ENCODE measurements at places on chromosomes 13 and 19. TPM values are rescaled to one million over a fixed set of nuclear protein-coding genes. Genes with fewer than 3 reads are reported as not detected.

The ZNF772 gene
- total RNA-seq: 13.0 TPM

- DNase-seq: peak; percentile 57
- H3K36me3 ChIP-seq: no peaks in the 10 kb centered on the region
- no peak overlapping the region for H3K27ac ChIP-seq
- H3K4me1 ChIP-seq: peaks cover 8% of the 10 kb centered on the region
- H3K27me3 ChIP-seq: no peaks in the 10 kb centered on the region
Measured at GRCh38 chr19:8324186-8325050, 3.1 kb downstream of the RPS28 start.

The OR4F17 gene
- not detected for total RNA-seq

DNA sequence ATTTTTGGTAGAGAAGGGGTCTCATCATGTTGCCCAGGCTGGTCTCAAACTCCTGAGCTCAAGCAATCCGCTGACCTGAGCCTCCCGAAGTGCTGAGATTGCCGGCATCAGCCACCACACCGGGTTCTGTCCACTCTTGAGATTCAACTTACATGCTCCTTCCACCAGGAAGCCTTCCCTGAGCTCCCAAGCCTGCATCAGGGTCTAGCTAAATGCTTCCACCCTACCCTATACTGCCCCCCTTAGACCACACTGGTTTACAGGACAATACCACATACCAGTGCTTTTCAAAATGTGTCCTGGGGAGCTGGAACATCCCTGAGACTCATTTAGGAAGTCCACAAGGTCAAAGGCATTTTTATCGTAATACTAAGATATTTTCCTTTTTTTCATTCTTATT is 15.1 kb upstream of the CACNG8 start:
- no peak overlapping the region for H3K27ac ChIP-seq
- H3K27me3 ChIP-seq: no peaks in the 10 kb centered on the region
- H3K4me3 ChIP-seq: no peak overlapping the region
- DNase-seq: no peak
- no peaks in the 10 kb centered on the region for H3K36me3 ChIP-seq

DNA sequence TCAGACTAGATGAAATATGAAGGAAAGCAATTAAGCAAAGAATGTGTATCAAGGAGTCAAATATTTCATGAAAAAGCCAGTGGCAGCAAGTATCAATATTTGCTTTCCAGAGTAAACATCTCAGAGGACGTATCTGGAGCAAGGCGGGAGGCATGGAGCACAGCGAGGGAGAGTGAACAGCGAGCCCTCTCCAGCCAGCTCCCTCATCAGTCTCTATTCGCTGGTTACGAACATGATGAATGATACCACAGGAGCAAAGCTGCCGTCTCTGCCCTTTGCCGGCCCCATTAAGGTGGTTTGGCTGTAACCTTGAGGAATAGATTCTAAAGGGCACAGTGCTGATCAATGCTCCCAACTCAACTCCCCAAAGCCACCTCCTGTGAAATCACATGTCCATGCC is 95.8 kb downstream of the CCNA1 start:
- H3K36me3 ChIP-seq: no peaks in the 10 kb centered on the region
- no peak overlapping the region for H3K4me3 ChIP-seq
- no peak overlapping the region for H3K27ac ChIP-seq
- H3K27me3 ChIP-seq: no peaks in the 10 kb centered on the region
- DNase-seq: no peak

DNA sequence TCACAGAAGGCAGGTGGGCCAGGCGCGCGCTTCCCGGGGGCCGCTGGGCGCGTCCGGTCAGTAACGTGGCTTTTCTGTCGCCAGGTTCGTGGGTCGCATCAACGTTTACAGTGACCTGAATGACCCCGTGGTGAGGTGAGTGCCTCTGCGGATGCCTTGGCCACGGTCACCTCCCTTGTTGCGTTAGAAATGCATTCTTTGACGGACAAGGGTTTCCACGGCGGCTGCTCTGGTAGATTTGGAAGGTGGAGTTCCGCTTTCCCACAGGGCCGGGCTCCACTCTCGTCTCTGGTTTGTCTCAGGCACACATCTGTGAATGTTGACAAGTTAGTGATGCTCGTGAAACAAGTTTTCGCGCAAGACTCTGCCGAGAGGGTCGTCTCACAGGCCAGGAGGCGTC is 130.0 kb downstream of the ATP11A start:
- H3K4me3 ChIP-seq: no peak overlapping the region
- no peaks in the 10 kb centered on the region for H3K4me1 ChIP-seq
- no peaks in the 10 kb centered on the region for H3K27me3 ChIP-seq
- no peak overlapping the region for H3K27ac ChIP-seq
- no peak for DNase-seq
- no peaks in the 10 kb centered on the region for H3K36me3 ChIP-seq

GRCh38 chr19:14890643-14891379 is 4.9 kb upstream of the OR7A17 start:
- no peak overlapping the region for H3K4me3 ChIP-seq
- H3K27me3 ChIP-seq: no peaks in the 10 kb centered on the region
- H3K4me1 ChIP-seq: no peaks in the 10 kb centered on the region
- no peaks in the 10 kb centered on the region for H3K36me3 ChIP-seq
- no peak for DNase-seq
- H3K27ac ChIP-seq: no peak overlapping the region

The PLPP2 gene
- 3.0 TPM for total RNA-seq

GRCh38 chr19:1837625-1838105 is 10.6 kb downstream of the REXO1 start:
- no peak overlapping the region for H3K4me3 ChIP-seq
- no peak overlapping the region for H3K27ac ChIP-seq
- peaks cover 27% of the 10 kb centered on the region for H3K4me1 ChIP-seq
- H3K27me3 ChIP-seq: no peaks in the 10 kb centered on the region
- no peaks in the 10 kb centered on the region for H3K36me3 ChIP-seq
- DNase-seq: no peak

- peaks cover 12% of the 10 kb centered on the region for H3K4me1 ChIP-seq
- peak; percentile 62 for DNase-seq
- peak overlapping the region; percentile 80 for H3K4me3 ChIP-seq
- no peaks in the 10 kb centered on the region for H3K27me3 ChIP-seq
- H3K27ac ChIP-seq: peak overlapping the region; percentile 77
Measured at GRCh38 chr19:49639401-49640112, 386 bp downstream of the RRAS start.

The KCNN1 gene
- 5.9 TPM for total RNA-seq

DNA sequence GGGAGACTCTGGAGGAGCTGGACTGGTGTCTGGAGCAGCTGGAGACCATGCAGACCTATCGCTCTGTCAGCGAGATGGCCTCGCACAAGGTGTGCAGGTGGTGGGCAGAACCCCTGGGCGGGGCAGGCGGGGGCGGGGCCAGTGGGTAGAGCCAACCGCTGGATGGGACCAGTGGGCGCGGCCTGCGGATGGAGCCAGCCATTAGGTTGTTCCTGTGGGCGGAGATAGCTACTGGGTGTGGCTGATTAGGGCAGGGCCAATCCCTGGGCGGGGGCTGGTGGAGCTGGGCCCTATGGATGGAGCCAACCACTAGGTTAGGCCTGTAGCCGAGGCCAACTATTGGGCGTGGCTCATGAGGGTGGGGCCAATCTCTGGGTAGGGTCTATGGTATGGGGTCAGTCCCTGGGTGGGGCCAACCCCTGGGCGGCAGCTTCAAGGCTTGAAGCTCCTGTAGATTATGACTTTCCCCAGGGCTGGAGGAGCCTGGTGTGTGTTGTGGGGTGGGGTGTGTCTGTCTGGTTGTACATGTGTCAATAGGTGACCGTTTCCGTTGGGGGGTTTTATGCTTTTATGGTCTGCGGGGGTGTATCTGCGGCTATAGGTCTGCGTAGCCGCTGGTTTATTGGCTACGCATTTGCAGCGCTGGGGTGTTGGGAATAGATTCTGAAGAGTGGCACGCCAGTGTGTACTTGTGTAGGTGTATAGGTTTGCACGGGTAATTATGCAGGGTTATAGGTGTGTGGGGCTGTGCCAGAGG is 30.7 kb downstream of the PDE4A start:
- DNase-seq: no peak
- H3K36me3 ChIP-seq: no peaks in the 10 kb centered on the region
- H3K27me3 ChIP-seq: no peaks in the 10 kb centered on the region

DNA sequence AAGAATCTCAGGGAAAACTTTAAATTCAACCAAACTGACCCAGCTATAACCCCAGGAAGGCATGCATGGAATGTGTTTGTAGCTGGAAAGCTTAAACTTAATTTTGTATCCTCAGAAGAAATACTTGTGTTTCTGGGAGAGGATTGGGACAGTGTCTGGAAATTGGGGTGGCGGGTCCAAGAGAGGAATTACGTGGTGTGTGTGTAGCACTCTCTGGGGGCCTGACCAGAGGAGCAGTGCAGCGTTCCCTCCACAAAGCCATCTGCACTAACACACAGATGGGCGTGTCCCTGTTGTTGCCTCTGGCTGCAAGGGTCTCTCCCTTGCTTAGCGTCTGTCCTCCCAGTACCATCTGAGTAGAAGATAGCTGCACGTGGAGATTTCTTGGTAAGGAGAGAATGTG is 6.4 kb downstream of the GARRE1 start:
- H3K27ac ChIP-seq: no peak overlapping the region
- H3K27me3 ChIP-seq: no peaks in the 10 kb centered on the region
- peaks cover 15% of the 10 kb centered on the region for H3K4me1 ChIP-seq
- H3K36me3 ChIP-seq: no peaks in the 10 kb centered on the region

GRCh38 chr19:53554804-53555203 is 16.9 kb downstream of the ZNF331 start:
- DNase-seq: peak; percentile 18
- no peaks in the 10 kb centered on the region for H3K4me1 ChIP-seq
- H3K27ac ChIP-seq: peak overlapping the region; percentile 79
- H3K4me3 ChIP-seq: peak overlapping the region; percentile 59
- H3K36me3 ChIP-seq: no peaks in the 10 kb centered on the region
- no peaks in the 10 kb centered on the region for H3K27me3 ChIP-seq

DNA sequence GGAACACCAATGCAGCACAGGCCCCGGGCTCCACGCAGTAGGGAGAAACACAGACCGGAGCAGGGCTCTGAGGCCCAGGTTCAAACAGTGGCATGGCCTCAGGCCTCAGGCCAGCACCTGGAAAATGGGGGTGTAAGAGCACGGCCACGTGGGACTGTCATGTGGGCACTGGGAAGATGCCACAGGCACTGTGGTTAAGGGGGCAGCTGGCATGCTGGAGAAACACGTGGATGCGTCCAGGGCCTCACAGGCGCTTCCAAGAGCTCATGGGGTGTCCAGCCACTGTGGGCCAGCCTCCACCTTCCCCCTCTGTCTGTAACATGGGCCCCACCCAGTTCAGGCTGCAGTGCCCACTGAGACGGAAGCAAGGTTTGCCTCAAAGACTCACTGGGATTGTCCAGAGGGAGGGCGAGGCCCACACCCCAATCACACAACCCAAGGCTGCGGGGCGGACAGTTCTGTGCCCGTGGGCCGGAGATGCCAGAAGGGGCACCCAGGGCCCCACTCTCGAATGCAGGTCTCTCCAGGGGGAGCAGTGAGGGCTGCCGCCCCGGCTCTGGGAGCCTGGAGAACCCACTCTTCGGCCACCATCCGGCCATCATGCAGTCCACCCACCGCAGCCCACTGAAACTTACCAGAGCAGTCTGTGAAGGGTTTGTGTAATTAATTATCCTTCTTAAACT is 6.3 kb upstream of the MBD3 start:
- no peak for DNase-seq
- no peak overlapping the region for H3K27ac ChIP-seq
- no peaks in the 10 kb centered on the region for H3K27me3 ChIP-seq
- H3K4me3 ChIP-seq: no peak overlapping the region
- no peaks in the 10 kb centered on the region for H3K36me3 ChIP-seq

DNA sequence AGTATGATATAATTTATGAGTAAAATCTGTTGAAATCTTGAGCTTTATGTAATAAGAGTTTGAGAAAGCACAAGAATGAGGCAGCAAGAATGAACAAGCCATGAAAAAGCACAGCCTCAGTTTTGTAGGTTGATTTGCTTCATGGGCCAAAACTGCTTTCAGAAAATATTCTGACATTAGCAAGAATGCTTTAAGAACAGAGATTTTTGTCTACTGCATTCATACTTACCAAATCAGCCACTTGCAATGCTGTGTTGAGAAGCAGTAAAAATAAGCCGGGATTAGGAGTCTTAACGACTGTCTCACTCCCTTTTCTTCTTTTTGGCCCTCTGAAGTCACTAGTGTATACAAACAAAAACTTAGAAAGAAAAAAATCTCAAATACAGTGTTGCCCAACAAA is 114.5 kb downstream of the POSTN start:
- H3K27ac ChIP-seq: no peak overlapping the region
- H3K36me3 ChIP-seq: no peaks in the 10 kb centered on the region
- H3K4me3 ChIP-seq: no peak overlapping the region
- DNase-seq: no peak
- no peaks in the 10 kb centered on the region for H3K27me3 ChIP-seq

GRCh38 chr13:74931698-74932433 is 550.1 kb downstream of the TBC1D4 start:
- H3K4me1 ChIP-seq: no peaks in the 10 kb centered on the region
- no peak overlapping the region for H3K4me3 ChIP-seq
- DNase-seq: no peak
- H3K27me3 ChIP-seq: no peaks in the 10 kb centered on the region
- no peaks in the 10 kb centered on the region for H3K36me3 ChIP-seq

The MEIOSIN gene
- total RNA-seq: not detected

- DNase-seq: no peak
- H3K36me3 ChIP-seq: no peaks in the 10 kb centered on the region
- H3K27ac ChIP-seq: no peak overlapping the region
- H3K4me1 ChIP-seq: no peaks in the 10 kb centered on the region
- H3K27me3 ChIP-seq: no peaks in the 10 kb centered on the region
Measured at GRCh38 chr13:19023115-19023514, 158.5 kb downstream of the TUBA3C start.

- H3K4me3 ChIP-seq: no peak overlapping the region
- H3K36me3 ChIP-seq: no peaks in the 10 kb centered on the region
- no peak for DNase-seq
- H3K27ac ChIP-seq: no peak overlapping the region
Measured at GRCh38 chr13:67990868-67991267, 760.7 kb upstream of the PCDH9 start.

- H3K27ac ChIP-seq: no peak overlapping the region
- DNase-seq: no peak
- no peaks in the 10 kb centered on the region for H3K4me1 ChIP-seq
- H3K27me3 ChIP-seq: no peaks in the 10 kb centered on the region
Measured at GRCh38 chr13:20363172-20363571, 131.1 kb upstream of the GJB6 start.

DNA sequence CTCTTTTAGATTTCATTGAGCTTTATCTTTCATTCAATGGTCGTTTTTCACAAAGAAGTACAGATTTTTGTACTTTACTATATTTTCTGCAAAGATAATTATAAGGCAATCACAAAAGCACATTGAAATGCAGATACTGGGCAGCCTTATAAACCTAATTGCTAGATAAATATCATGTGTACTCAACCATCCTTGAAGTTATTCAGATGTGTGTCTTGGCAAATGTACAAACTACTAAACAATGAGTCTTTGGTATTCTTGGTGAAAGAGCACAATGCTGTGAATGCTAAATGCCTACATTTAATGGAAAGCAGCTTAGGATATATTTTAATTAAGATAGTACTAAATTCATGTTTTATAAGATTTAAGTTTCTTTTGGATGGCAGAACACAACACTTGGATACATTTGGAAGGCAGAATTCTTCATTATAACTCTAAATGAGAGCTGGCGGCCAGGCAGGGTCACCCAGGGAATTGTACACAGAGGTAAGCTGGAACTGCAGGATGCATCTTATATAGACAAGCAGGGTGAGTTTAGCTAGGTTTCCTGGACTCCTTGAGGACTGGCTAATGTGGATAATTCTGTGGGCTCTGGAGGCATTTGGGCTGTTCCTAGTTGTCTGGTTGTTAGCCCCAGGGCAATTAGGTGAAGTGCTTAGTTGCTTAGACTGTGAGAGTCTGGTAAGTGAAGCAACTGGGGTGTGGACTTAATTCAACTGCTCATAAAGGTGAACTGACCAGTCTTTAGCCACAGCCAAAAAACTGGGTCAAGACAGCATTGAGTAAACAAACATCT is 286.6 kb downstream of the PCDH20 start:
- H3K27me3 ChIP-seq: no peaks in the 10 kb centered on the region
- no peak overlapping the region for H3K27ac ChIP-seq
- H3K36me3 ChIP-seq: no peaks in the 10 kb centered on the region
- no peaks in the 10 kb centered on the region for H3K4me1 ChIP-seq
- no peak overlapping the region for H3K4me3 ChIP-seq

All from ovary (tissue), 10 donors.